ENCODE measurements at places on chromosomes 5 and 9.

DNA sequence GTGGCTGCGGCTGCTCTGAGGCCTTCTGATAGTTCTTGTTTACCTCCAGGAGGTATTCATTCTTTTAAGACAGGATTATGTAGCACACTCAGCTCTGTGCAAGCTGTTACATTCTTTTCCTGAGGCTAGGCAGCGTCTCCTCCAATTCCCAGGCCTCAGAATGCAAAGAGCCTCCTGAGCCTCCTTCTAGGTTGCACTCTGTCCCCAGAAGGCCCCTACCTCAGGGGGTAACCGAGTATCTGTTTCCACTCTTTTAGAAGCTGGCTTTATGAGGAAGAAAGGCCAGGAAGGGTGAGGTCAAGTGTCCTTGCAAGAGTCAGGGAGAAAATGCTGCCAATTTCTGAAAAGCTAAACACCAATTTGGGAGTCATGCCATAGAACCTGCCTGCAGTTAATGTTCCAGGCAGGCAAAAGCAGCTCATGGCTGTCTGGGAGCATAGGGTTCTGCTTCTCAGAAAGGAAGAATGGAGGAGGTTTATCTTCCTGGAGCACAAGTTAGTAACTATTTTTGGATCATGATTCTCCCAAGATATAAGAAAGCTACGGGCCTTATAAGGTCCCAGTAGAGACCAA, 178.9 kb downstream of the SEMA6A start:
- no peak for DNase-seq

DNA sequence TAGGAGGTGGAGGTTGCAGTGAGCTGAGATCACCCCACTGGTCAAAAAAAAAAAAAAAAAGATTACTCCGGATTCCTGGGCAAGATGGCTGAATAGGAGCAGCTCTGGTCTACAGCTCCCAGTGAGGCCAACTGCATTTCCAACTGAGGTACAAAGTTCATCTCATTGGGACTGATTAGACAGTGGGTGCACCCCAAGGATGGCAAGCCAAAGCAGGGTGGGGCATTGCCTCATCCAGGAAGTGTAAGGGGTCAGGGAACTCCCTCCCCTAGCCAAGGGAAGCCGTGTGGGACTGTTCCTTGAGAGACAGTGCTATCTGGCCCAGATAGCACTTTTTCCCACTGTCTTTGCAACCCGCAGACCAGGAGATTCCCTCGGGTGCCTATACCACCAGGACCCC, 70.7 kb downstream of the CARTPT start:
- DNase-seq: no peak

GRCh38 chr9:78934880-78935279, 636.9 kb upstream of the TLE4 start:
- no peak for DNase-seq

DNA sequence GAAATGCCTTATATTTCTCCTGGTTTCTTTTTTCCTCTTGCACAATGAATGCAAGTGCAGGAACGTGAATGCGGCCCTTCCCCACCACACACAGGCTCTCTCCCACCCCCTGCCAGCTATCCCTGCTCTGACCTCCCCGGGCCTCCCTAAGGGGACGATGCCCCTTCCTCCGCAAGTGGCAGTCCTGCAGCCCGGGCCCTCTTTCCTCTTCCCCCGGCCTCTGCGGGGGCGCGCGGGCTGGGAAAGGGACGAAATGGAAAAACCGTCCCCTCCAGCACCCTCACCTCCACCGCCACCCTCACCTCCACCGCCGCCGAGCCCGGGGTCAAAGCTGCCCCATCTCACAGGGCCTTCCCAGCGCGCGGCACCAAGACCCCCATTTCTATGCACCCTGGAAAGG, 44.7 kb downstream of the GAS1 start:
- no peak for DNase-seq

- DNase-seq: no peak
These were observed 2.8 kb upstream of the GPR150 start for GRCh38 chr5:95617057-95617456.

GRCh38 chr5:74352256-74352655, 288.3 kb downstream of the ENC1 start:
- DNase-seq: peak; percentile 28

DNA sequence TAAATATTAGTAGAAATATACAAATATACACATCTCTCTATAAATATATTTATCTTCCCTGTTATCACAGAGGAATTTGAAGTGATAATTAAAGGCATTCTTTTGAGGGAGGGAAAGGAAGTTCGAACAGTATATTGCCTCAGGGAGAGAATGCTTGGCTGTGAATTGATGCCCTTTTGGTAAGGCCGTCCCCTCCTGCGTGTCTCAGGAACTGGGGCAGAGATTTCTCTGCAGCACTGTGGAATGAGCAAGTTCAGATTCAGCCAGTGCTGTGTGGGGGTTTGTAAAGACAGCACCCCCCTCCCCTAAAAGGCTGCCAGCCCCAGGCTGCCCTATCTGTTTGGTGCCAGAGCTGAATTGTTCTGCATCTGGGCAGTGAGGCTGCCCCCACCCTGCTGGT, 42.0 kb downstream of the UBE2QL1 start:
- DNase-seq: no peak

- DNase-seq: no peak
These were observed 61.6 kb downstream of the CXXC5 start for GRCh38 chr5:139709582-139710318.

Data from AG08395 (cell line).